ENCODE measurements at places on chromosomes 2 and 18. TPM values are rescaled to one million over a fixed set of nuclear protein-coding genes. Genes with fewer than 3 reads are reported as not detected.

DNA sequence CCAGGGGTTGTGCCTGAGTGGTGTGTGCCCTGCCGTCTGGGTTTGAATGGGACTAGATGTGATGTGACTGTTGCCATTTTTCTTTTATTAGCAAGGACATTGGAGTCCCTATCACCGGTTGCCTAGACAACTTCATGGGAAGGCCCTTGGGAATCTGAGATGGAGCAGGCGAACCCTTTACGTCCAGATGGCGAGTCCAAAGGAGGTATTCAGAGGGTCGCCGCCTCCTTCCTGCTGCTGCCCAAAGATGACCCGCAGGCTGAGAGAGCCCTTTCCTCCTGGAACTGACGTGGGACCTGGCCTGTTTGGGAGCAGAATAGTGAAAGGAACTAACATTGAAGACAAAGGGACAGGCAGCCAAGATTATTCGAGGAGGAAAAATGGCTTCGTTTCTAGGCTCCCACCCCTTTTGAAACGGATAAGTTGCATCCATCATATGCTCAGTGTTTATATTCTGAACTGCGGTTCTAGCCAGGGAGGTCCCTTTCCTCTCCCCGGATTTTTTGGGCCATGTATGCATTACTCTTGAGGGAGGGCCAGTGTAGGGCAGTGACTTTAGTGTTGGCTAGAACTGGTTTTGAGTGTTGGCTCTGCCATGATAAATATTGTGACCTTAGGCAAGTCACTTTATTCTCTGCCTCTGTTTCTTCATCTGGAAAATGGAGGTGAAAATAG lies 673 bp downstream of the CENPO start:
- no peak for DNase-seq

DNA sequence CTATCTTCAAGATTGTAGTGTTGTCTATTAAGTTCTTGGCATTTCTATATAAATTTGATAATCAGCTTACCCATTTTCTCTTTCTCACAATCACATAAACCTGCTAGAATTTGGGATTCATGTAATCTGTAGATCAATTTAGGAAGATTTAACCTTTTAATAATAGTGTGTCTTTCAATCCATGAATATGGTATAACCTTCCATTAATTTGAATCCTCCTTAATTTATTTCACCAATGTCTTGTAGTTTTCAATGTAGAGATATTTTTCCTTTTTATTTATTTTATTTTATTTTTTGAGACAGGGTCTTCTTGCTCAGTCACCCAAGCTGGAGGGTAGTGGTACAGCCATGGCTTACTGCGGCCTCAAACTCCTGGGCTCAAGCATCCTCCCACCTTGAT lies 20.2 kb downstream of the SANBR start:
- no peak for DNase-seq

DNA sequence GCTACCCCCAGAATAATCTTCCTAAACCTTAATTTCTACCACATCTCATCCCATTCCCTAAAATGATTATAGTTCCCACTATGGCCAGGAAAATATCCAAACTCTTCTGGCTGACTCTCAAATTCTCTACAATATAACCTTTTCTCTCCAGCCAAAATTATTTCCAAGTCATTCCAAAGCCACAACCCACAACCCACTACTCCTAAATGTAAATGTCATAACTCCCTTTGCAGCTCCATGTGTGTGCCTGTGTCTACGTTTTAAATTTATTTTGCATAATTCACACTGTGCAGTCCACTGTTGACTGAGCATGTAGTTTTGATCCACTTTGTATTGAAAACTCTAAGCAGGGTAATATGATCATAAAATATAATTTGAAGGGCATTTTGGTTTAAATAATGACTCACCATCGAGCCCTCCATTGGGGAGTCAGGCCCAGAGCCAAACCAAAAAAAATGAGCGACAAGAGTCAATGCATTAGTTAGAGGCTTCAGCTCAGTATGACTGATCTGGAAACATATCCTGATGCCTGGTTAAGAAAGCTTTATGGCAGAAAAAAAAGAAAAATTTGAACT lies 171.0 kb downstream of the AFF3 start:
- DNase-seq = no peak

- no peak for DNase-seq
Observed at GRCh38 chr2:65354773-65355172, 77.6 kb downstream of the SPRED2 start.

DNA sequence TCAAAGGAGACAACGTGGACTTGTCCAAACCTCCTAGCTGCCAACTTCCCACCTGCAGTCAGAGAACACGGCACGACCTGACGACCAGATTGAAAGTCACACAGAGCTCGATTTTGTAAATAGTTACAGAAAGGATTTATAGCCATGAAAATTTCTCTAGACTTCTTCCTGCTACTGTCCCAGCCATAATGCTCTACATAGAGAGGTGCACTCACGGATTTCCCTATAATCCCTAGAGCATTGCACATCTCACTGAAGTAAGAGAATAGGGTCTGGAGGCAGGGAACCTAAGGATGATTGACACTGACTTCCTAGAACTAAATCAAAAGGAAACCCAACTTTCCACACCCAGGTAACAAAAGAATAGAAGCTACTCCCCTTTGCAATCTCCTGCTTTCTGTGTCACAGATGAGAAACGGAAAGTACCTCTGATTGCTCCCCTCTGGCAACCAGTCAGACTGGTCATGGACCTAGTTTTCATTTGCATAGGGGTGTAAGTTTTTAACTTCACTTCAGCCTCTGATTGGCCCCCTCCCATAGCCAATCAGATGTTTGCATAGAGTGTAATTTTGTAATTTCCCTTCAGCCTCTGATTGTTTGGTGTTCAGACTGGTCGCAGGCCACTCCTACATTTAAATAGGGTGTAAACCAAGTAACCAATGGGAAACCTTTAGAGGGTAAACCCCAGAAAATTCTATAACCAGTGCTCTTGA lies 58.6 kb upstream of the FBXO11 start:
- DNase-seq = no peak

- no peak for DNase-seq
Observed at GRCh38 chr2:182321096-182321495, 105.7 kb downstream of the PDE1A start.

GRCh38 chr2:74426181-74426758 lies 4.7 kb downstream of the WDR54 start:
- DNase-seq = no peak

GRCh38 chr2:127669056-127669455 lies 6.3 kb downstream of the LIMS2 start:
- no peak for DNase-seq

- DNase-seq = no peak
Observed at GRCh38 chr2:232076736-232077135, 115.2 kb downstream of the DIS3L2 start.

DNA sequence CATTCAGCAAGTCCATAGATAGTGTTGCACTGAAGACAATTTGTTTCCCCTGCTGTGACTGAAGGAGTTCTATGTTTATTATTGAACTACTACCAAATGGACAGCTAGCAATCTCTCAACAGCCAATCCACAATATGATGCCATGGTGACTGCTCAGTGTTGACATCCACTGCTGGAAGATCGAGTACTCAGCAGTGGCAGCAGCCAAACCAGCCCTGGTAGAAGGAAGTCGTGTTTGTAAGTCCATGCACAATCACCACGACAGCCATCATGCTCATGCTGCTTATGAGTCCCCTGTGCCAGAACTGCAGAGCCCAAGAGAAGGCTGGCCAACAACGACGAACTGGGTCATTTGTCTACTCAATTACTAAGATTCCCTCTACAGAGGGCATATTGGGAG lies 66.4 kb downstream of the OSR1 start:
- DNase-seq = no peak

DNA sequence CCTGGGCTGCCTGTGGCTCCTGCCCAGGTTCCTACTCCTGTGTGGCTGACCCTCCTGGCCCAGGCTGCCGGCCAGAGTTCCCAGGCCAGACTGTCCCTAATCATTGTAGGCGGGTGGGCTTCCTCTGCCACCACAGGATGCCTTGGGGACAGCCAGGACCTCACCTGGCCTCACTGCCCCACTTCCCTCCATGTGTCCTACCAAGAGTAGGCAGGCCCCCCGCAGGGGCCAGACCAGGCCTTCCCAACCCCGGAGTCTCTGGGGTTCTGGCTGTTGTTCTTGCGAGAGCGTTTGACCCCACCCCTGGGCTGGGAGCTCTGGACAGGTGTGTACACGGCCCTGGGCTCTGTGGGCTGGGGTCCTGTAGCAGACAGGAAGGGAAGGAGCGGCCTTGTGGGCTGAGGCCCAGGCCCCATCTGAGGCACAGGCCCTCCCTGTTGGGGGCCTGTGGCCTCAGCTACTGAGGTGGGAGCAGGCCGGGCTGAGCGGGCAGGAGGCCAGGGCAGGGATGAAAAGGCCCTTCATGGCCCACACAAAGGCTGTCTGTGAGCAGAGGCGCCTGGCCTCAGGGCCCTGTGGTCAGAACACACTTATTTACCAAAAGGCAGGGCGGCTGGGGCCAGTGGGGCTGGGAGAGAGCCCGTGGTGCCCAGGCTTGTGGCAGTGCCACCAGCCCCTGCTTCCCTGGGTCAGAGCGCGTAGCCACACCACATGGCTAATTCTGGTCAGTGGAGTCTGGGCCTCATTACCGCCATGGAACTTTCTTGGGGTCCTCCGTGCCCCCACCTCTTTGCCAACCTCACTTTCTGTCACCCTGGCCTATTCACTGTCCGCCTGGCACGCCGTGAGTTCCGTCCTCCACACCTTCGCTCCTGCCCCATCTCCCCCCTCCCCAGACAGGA lies 2.0 kb downstream of the SNORC start:
- no peak for DNase-seq

- no peak for DNase-seq
Observed at GRCh38 chr2:218360453-218360852, 3.8 kb downstream of the CATIP start.

- DNase-seq = no peak
Observed at GRCh38 chr18:10715791-10716190, 190.0 kb downstream of the NAPG start.

DNA sequence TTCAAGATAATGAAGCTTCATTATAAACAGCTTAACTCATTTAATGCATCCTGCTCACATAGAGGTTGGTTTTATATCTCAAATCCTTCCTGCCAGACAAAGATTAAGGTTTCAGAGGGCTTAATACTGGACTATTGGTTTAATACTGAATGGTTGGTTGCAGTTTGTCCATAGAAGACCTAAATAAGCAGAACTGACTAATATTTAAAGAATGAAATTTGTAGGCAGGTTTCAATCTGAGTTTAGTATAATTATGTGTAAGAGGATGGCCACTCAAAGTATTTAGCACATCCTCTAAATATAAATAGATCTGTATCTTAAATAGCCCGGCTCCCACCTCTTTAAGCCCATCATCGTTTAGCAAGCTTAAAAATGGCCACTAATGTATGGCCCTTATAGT lies 92.5 kb downstream of the EPB41L5 start:
- no peak for DNase-seq

DNA sequence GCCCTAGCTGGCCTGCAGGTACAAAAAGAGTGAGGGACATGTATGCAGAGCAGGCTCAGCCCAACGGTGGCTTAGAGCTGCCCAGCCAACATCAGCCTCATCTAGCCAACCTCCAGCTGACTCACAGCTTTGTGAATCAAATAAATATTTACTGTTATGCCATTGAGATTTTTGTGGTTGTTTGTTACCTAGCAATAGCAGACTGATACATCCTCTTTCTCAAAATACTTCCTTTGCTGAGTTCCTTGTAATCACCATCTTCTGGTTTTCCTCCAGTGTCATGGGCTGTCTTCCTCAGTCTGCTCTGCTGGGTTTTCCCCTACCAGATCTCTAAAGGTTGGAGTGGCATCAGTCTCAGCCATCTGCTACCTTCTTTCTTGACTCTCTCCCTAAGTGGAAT lies 126.6 kb upstream of the SLC1A4 start:
- DNase-seq = no peak

DNA sequence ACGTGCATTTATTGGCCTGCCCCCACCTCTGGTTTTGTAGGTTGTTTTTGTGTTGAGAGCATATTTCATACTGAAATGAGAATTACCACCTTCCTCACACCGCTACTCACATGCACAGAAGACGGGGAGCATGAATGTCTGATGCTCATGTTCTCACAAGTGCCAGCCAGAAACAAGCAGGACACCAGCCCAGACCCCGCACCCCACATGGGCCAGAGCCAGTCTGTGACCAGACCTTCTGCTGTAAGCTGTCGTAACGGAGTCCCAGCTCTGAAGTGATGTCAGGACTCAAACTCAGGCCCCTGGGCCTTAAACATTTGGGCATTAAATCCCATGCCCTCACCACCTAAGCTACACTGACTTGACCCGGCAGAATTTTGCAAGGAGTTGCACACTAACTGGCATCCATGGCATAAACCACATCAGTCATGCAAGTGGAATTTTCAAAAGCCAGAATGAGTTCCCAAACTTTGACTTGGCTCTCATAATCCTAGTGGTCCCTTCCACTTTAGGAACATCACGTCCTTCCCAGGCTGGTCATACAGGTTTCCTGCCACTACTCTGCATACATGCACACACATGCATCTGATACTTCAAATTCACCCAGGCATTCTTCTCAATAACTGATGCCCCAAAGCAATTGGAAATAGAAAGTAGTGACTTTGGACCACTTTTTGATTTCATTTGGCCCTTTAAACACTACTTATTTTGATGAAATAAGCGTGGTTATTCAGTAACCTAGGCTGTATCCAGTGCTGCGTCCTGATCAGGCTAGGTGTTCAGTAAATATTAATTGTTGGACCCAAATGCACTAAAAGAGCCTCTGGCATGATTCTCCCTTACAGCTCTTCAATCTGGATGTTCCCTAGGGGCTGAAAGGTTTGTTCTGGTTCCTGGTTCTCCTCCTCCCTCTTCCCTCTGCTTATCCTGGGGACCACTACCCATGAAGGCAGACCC lies 223.1 kb upstream of the ID2 start:
- no peak for DNase-seq

DNA sequence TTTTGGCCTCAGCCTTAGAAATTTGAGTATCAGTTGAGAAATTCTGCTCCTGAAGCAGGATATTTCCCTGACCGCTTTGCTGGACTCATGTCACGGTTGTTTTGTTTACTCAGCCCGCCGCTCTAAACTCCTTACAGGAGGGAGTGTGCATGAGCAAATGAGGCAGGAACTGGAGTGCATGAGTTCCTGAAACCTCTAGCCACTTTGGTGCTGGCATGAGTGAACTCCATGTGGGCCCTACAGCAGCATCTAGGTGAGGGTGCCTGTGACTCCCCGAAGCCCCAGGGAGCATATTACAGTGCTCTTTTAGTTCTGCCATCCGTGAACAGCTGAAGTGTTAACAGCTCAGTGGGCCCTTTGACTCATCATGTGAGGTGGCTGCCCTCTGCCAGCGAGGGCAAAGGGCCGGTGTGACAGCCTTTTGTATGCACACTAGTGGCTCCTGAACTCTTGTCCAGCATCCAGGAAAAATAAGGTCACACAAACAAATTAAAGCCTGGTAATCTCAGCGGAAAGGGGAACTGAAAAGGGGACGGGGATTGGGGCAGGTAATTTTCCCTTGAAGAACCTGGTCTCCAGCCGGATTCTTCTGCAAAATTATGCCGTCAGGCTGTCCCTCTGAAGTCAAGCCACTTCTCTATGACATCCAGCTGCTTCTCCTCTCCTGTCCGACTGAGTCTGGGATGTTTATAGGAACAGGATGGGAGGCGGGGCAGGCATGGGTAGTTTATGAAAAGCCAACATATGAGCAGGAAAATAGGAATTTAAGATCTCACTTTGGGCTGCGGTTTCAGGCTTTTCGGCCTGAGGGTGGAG lies 1668.7 kb downstream of the SUCLG1 start:
- DNase-seq = no peak

The GAREM1 gene
- total RNA-seq = not detected

The DCDC2C gene
- total RNA-seq = not detected

The SERPINB11 gene
- not detected for total RNA-seq

The OSBPL6 gene
- total RNA-seq = 2.0 TPM

The HS1BP3 gene
- 6.1 TPM for total RNA-seq

The CTAGE1 gene
- not detected for total RNA-seq

The HRH4 gene
- total RNA-seq = not detected

The NDUFAF7 gene
- total RNA-seq = 21.7 TPM

The ARHGEF4 gene
- 0.80 TPM for total RNA-seq
